ENCODE measurements at places on chromosomes 5 and 9.

DNA sequence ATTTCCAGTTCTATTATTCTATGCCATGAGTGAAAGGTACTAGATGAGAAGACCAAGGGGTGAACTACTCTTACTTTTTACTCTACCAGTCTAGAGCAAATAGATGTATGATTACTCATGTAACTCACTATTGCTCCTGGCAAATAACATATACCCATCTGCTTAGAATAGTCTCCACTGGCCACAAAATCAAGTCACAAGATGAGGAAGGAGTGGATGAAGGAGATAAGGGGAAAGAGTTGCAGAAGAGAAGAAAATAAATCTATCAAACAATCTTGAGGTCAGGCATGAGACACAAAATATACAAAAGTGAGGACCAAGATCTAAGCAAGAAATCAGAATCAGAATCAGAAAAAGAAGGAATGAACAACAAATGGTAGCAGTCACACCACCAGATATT is 13.7 kb upstream of the NR4A3 start:
- DNase-seq, result no peak

DNA sequence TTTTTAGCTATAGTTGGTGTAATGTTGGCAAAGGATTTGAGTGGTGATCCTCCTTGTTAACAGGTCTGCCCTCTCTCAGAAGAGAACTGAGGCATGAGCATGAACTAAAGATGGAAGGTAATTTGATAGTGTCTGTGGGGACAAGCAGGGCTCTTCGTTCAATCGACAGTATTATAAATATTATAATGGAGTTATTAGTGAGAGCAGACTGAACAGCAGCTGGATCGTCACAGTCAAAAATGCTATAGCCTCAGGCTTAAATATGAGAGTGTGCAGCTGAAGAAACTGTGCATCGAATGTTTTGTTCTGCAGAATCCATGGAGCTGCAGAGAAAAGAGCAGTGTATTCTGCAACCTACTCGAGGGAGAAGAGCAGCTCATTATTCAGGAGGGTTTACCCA is 757.3 kb downstream of the DNAH5 start:
- no peak for DNase-seq

DNA sequence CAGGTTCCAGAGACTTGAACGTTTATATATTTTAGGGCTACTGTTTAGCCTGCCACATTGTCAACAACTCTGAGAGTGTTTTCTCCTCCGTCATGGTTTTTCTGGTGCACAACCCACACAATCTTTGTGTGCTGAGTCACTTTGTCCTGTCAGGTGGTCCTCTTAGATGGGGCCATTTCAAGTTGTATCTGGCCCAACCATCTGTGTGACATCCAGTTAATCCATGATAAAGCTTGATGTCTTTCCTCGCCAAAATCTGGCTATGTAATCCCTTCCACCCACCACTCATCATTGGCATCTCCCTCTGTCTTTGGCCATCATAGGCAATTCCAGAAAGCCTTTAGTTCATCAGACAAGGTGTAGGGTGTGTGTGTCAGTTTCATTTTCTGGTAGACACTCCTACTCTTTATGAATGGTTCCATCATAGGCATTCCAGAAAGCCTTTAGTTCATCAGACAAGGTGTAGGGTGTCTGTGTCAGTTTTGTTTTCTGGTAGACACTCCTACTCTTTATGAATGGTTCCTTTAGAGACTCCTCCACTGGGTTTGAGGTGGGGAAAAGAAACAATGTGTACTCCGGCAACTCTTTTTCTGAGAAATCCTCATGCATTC is 282.0 kb upstream of the ACTBL2 start:
- DNase-seq, result no peak

GRCh38 chr9:121818016-121818661 is 166.7 kb downstream of the DAB2IP start:
- DNase-seq, result no peak

GRCh38 chr5:115532517-115532916 is 12.1 kb downstream of the FEM1C start:
- no peak for DNase-seq

DNA sequence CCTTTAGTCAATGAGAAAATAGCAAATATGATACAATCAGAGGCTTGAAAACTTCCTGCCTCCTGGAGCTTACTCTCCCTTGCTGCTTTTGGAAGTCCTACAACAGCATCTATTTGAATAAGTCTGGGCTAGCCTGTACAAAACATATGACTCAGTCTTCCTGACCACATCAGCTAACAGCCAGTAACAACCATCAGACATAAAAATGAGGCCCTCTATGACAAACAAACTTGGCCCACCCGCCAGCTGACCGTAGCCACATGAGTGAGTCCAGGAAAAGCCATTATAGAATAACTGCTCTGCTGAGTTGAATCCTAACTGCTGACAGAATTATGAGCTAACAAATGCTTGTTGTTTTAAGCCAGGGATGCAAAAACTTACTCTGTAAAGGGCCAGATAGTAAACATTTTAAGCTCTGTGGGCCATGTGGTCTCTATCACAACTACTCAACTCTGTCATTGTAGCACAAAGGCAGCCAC is 347.6 kb downstream of the PTPRD start:
- no peak for DNase-seq

DNA sequence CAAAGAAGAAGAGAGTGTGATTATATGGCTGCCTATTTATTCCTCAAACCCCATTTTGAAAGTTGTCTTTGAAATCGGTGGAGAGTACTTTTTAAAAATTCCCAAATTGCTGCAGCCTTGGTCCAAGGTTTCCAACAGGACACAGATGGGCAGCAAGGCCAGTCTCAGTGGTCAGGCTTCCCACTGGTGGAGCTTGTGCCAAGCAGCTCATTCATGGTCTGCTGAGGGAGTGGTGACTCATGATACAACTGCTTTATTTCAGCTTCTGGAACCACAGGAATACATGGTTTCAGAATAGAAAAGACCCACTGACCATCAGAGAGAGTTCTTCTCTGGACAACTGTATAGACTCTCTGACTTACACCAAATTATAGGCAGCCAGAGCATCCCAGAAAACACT is 673.1 kb upstream of the KLF4 start:
- no peak for DNase-seq

GRCh38 chr5:73433982-73434342 is 14.6 kb downstream of the FOXD1 start:
- DNase-seq, result no peak
